ENCODE measurements at places on chromosomes 1 and 21.

DNA sequence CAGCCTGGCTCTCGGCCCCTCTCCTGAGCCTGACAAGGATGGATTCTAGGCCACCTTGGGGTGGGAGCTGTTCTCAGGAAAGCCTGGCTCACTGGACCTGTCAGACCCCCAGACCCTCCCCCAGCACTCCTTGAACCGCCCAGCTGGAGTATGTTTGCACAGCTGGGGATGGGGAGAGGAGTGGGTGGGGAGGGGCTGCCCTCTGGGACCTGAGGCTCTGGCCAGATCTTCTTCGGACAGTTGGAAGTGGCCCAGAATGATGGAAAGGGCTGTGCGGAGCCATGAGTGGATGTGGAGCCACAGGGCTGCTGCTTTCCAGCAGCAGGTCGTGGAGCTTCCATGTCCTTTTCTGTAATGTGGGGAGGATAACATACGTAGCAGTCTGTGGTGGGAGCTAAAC lies 43.0 kb upstream of the TRABD2B start:
- DNase-seq = no peak

DNA sequence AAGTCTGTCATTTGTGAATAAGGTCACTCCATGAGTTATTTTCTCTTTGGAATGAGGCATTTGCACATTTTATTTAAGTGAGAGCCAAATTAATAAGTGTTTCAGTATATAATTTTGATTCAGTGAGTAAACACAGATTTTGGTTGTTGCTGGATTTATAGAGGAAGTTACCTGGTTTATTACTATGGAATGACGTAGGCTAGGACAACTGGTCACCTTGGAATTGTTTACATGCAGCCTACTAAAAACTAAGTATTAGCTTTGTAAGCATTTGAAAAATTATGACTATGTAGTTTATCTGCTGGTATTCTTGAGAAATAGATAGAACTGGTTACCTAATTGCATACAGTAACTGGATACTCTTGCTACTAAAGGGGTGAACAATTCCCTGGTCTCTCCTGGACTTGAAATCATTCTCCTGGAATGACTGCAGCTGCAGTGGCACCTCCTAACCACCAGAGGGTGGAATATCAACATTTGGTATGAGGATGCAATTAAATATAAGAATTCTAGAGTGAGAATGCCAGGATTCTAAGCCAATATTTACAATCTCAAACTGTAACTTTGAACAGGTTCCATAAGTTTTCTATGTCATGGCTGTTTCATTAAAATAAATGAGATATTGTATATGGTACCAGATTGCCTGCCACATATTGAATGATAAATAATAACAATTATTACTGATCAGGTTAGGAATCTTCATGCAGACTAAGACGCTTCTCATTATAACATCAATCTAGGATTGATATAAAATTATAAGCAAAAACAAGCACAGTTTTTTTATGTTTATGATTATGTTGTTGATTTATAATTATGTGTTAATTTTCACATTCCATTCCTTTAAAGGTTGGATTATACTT lies 3.5 kb upstream of the KRTAP27-1 start:
- DNase-seq = no peak

DNA sequence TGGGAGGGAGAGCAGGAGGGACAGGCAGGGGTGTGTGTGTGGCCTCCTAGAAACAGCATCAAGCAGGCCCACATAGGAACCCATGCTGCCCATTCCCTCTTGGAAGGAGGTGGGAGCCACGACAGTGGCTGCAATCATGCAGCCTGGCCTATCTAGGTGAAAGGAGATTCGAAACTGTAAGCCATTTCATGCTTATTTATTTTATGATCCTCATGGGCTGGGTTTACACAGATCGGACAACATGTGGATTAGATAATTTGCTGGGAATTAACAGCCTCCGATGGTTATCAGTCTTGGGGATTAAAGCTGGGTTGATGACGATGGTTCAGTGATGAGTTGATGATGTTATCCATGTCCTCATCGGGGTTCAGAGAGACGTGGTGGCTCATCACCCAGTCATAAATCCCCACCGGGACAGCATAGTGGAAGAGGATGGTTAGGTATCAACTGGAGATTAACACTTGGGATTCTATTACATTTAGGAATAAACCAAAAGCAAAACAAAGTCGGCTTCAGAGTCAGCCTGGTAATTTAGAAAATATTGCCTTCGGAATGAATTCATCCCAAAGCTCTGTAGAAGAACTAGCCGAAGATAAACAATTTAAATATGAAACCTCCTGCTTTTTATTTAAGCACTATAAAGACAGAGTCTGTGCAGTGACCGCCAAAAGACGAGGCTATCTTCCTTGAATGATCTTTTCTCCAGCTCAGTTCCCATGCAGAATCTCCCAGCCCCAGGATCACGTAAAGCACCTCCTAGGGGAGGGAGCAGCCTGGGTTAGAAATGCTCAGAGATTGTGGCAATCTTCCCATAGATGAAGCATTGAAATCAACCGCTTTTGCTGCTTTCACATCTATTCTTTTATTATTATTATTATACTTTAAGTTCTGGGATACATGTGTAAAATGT lies 252.8 kb downstream of the FOXD2 start:
- DNase-seq = no peak

DNA sequence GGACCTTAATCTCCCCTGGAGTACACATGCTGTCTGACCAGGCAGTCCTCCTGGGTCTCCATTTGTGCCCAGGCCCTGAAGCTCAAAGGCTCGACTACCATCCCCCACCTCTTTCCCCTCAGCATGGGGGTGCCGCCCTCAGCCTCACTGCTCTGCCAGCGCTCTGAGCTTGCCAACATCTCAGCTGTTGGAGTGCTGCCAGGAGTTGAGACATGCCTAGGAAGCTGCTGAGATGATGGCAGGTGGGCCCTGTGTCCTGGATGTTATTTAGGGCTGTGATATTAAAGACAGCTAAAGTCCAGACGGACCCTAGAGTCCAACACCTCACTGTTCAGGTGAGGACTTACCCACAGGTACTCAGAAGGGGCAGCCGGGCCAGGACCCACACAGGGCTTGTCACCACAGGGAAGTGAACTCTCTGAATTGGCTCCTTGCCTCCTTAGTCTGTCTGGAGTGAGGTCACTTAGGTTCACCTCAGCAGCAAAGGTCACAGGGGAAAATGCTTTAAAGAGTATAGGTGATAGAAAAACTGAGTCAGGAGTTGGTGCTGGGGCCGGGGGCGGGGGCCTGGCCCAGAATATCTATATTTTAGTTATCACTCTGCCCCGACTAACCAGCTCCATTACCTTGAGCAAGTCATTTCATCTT lies 19.7 kb upstream of the KCNC4 start:
- no peak for DNase-seq

GRCh38 chr1:23554127-23554480 lies 5.2 kb downstream of the ID3 start:
- DNase-seq = no peak

DNA sequence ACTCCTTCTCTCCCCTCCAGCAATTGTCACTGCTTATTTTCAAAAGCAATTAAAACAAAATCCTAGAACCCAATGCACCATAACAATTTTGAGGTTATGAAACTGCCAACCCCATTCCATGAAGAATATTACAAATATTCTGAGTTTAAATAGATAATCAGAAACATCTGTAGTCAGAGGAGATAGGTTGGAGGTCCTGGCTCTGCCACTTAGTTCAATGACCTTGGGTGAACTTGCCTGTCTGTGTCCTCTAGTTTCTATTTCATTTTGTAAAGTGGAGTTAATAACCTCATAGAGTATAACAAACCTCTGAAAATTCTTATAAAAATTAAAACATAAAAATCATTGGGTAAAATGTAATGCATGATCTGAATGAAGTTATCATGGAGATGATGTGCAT lies 164.6 kb downstream of the KCTD3 start:
- DNase-seq = no peak

GRCh38 chr1:29119121-29119929 lies 4.4 kb downstream of the TMEM200B start:
- DNase-seq = no peak

- DNase-seq = no peak
Observed at GRCh38 chr1:5903680-5904079, 88.5 kb downstream of the NPHP4 start.

DNA sequence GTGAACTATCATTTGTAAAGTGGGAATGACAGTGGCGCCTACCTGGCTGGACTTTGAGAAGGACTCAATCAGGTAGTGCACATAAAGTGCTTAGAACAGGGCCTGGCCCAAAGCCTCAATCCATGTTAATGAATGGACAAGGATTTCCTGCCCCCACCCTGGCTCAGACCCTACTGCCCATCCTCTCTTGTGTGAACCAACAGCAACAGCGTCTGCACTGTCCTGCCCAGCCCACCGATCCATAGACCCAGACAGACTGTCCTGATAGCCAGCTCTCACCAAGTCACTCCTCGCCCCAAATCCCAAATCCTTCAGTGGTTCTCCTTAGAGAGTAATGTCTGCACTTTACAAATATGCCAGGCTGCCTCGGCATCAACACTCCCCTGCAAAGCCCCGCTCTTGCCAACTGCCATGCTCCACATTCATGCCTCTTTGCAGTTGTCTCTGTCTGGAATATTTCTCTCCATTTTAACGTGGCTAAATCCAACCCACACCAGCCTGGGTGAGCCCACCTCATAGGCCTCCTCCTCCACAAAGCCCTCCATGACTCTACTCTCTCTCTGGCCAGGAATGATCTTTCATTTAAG lies 157.6 kb upstream of the EDN2 start:
- DNase-seq = no peak

DNA sequence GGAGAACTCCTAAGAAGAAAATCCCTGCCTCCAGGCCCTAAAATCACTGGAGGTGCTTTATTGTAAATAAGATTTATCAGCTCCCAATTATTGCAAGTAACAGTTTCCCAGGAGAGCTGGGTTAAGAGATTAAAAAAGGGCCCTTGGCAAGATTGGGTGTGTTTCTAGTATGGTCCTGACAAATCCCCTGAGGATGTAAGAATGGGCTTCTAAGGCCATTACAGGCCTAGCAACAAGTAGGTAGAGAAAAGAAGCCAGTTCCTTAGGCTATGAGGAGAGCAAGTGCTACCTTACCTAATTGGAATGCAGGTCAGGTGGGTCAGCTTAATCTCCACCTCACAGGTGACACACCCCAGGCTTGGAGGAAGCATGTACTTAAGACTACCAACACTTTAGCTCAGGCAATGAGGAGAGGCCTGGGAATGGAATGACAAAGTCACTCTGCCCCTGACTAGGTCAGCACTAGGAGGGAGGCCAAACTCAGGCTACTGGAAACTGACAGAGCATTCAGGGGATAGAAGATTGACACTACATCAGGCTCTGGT lies 6.8 kb upstream of the OTUD7B start:
- DNase-seq = no peak

DNA sequence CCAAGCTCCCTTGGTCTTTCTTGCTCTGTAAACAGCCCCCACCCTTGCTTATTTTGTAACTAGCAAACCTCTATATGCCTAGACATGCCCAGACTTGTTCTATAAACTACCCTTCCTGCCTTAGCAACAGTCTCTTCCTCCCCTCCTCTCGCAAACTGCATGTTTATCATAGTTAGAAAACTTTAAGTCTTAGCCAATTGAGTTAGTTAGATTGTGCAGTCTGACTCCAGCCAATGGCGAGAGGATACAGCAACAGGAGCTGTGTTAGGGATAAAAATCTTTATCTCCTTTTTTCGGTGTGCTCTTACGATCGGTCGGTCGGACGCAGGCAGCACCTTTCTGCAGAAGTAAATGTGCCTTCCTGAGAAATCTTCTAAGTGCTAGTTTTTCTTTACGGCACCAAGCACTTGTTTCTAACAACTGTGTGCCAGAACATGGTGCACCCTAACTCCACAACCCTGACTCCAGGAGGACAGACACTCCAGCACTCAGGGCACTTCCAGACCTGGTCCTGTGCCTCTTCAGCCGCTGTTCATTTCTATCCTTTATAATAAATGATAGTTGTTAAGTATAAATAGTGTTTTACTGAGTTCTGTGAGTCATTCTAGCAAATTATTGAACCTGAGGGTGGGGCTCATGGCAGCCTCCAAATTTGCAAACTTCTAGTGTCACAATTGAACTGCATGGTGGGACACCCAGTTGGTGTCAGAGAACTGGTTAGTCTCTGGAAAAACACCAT lies 25.7 kb upstream of the GNG4 start:
- no peak for DNase-seq

GRCh38 chr21:36608041-36608896 lies 90.6 kb upstream of the SIM2 start:
- DNase-seq = no peak

DNA sequence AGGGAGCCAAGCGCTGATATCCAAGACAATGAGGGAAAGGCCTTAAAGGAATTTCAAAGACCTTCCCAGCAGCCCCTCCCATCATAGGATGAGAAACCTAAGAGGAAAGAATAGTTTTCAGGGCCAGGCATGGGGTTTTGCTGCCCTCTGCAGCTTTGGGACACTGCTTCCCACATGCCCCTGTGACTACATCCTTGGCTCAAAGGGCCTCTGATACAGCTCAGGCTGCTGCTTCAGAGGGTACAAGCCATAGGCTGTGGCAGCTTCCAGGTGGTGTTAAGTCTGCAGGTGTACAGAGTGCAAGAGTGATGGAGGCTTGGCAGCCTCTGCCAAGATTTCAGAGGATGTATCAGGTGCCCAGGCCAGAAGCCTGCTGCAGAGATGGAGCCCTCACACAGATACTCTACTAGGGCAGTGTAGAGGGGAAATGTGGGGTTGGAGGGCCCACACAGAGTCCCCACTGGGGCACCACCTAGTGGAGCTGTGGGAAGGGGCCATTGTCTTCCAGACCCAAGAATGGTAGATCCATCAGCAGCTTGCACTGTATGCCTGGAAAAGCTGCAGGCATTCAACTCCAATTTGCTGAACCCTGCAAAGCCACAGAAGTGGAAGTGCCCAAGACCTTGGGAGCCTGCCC lies 125.8 kb downstream of the SLC45A1 start:
- DNase-seq = no peak

- DNase-seq = no peak
Observed at GRCh38 chr21:45078877-45079281, 4.5 kb downstream of the ADARB1 start.

DNA sequence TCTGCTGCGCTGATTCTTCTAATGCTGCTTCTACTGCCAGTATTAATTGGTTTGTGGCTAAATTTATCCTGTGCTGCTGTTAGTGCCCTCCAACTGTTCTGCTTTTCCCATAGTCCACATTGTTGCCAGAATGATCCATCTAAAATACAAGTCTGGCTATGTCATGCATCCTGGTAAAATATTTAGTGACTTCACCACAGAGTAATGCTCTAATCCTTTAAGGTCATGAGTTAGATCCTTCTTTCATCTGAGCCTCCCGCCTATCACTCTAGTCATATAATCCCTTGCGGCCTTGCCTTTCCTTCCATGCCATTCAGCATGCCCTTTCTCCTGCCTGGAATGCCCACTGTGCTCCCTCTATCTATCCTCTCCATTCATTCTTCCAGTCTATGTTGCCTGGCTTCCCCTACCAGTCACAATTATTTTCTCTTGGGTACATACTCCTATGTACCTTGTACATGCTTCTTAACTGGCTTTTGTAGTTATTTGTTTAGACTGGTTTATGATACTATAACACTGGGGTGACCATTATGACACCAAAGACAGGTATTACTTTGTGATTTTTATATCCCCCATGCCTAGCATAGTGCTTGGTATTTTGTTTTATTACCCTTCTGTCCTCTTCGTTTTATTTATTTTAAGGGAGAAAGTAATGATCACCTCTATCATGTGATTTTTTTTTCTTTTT lies 144.0 kb downstream of the MAGI3 start:
- DNase-seq = no peak

Data from GM19239 (cell line).